ENCODE measurements at places on chromosomes 16 and 17.

GRCh38 chr16:1938910-1939309 lies 4.1 kb downstream of the MSRB1 start:
- peaks cover 24% of the 10 kb centered on the region for H3K4me1 ChIP-seq
- H3K27ac ChIP-seq: no peak overlapping the region
- H3K4me3 ChIP-seq: no peak overlapping the region
- H3K36me3 ChIP-seq: peaks cover 37% of the 10 kb centered on the region

GRCh38 chr16:65717846-65718245 lies 596.0 kb upstream of the CDH11 start:
- DNase-seq: no peak
- no peak overlapping the region for H3K27ac ChIP-seq
- no peaks in the 10 kb centered on the region for H3K4me1 ChIP-seq
- no peaks in the 10 kb centered on the region for H3K36me3 ChIP-seq
- H3K4me3 ChIP-seq: no peak overlapping the region

GRCh38 chr17:53525590-53525989 lies 297.1 kb upstream of the KIF2B start:
- no peaks in the 10 kb centered on the region for H3K36me3 ChIP-seq
- H3K4me3 ChIP-seq: no peak overlapping the region
- no peak overlapping the region for H3K27ac ChIP-seq

DNA sequence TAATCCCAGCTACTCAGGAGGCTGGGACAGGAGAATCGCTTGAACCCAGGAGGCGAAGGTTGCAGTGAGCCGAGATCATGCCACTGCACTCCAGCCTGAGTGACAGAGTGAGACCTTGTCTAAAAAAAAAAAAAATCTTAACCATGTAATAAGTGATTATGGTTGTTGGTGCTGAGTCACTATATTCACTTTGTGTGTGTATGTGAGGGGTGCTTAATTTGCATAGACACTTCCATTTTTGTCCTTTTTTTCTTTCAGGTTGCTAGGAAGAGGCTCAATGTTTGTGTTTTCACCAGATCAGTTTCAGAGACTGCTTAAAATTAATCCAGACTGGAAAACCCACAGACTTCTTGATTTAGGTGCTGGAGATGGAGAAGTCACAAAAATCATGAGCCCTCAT lies 18.2 kb downstream of the METTL9 start:
- no peaks in the 10 kb centered on the region for H3K27me3 ChIP-seq
- no peak for DNase-seq
- no peak overlapping the region for H3K27ac ChIP-seq
- peaks cover 20% of the 10 kb centered on the region for H3K36me3 ChIP-seq
- no peak overlapping the region for H3K4me3 ChIP-seq

DNA sequence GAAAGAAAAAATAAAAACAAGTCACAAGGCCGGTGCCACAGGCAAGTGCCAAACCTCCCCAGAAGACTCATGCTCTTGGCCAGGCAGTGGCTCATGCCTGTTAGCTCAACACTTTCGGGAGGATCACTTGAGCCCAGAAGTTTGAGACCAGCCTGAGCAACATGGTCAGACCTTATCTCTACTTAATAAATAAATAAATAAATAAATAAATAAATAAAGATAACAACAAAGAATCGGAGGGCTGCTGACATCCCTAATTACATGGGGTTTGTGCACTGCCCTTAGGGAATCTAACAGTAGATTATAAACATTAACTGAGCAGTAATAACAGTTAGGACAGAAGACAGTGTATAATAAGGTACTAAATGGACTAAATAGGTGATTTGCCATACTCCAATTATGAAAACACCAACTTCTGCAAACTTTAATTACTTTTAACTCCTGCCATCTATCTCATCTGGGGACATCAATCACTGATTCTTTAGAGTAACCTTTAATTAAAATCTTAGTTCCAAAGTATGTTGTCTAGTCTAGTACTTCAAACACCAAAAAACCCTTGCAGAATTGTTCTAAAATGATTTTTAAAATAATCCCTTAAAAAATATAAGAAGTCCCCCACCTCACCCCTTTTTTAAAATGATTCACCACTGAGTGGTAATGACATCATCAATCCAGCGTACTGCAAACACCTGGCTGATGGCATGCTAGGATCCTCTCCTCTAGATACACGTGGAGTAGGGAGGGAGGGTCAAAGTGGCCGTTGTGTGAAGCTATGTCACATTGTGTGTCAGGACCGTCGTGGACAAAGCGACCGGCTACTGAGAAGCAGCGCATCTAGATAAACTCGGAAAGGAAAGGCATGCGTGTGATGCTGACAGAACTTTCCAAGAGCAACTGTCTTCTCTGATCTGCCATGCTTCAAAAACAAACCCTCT lies 28.5 kb downstream of the CYTH1 start:
- no peak for DNase-seq
- H3K36me3 ChIP-seq: no peaks in the 10 kb centered on the region

DNA sequence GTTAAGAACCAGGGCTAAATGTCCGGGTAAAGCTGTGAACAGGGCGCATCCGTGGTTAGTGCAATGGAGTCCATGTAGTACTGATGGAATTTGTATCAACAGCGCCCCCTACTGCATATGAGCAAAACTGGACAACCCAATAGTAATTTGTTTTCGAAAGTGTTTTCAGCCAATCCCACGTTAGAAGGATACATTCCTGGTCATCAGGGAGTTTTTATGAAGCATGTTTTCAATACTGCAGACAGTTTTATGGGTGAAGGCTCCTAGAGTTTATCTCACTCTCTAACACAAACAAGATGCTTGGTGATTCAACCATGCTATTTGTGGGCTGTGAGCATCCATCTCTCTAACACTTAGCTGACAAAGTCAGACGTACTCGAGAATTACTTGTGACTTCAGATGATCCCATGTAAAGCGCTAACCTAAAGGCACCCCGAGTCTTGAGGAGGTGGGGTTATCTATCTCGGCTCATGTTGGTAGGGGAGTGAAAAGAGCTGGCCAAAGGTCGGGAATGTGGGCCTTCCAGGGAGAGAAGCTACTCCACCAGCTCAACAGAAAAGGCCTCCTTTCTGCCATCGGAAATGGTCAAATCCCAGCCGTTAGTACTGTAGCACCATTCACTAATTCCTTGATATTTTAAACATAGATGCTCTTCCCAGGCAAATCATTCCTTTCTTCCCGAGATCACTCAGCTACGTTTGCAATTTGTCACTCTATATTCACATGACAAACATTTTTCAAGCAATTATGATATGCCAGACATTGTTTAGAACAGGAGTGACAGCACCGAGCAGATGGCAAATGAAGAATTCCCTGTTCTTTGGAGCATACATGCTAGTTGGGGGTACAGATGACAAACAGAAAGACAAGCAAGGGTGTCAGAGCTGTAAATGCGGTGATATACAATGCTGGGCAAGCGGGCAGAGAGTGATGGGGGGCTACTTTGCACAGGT lies 46.9 kb upstream of the HNF1B start:
- no peak overlapping the region for H3K4me3 ChIP-seq
- H3K27me3 ChIP-seq: peaks cover 81% of the 10 kb centered on the region
- H3K36me3 ChIP-seq: no peaks in the 10 kb centered on the region
- no peak overlapping the region for H3K27ac ChIP-seq
- H3K4me1 ChIP-seq: no peaks in the 10 kb centered on the region
- no peak for DNase-seq

- no peaks in the 10 kb centered on the region for H3K27me3 ChIP-seq
- peaks cover 57% of the 10 kb centered on the region for H3K4me1 ChIP-seq
- H3K27ac ChIP-seq: no peak overlapping the region
- H3K4me3 ChIP-seq: no peak overlapping the region
- H3K36me3 ChIP-seq: peaks cover 71% of the 10 kb centered on the region
- DNase-seq: no peak
Observed at GRCh38 chr17:78399693-78400144, 21.3 kb downstream of the PGS1 start.

GRCh38 chr17:18318771-18319450 lies 3.8 kb downstream of the SMCR8 start:
- peaks cover 74% of the 10 kb centered on the region for H3K4me1 ChIP-seq
- H3K36me3 ChIP-seq: peaks cover 38% of the 10 kb centered on the region
- H3K27me3 ChIP-seq: no peaks in the 10 kb centered on the region

DNA sequence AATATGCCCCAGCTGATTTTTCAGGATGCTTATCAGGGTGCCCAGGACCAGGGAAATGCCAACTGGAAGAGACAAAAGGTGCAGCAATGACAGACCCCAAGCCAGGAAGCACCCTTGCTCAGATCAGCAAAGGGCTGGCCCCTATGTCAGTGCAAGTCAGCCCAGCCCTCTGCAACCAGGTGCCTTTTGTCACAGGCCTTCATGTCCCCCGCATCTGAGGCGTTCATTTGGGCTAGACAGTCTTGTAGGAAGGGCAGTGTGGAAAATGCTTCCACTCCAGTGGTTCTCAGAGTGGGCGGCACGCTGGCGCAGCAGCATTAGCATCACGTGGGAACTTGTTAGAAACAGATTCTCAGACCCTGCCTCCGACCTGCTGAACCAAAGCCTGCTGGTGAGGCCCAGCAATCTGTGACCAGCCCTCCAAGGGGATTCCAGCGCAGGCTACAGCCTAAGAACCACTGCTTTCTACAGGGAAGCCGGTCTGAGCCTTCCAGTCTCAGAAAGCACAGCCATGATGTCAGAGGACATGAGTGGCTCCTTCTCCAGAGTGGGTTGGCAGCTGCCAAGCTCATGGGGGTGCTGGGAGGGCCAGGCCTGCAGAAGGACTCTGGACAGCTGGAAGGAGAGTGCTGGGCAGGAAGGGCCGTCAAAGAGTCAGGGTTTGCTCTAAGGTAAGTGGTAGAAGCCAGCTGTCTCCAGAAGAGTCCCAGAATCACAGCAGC lies 13.1 kb downstream of the SLC47A2 start:
- DNase-seq: no peak
- H3K36me3 ChIP-seq: no peaks in the 10 kb centered on the region
- peak overlapping the region; percentile 73 for H3K27ac ChIP-seq

DNA sequence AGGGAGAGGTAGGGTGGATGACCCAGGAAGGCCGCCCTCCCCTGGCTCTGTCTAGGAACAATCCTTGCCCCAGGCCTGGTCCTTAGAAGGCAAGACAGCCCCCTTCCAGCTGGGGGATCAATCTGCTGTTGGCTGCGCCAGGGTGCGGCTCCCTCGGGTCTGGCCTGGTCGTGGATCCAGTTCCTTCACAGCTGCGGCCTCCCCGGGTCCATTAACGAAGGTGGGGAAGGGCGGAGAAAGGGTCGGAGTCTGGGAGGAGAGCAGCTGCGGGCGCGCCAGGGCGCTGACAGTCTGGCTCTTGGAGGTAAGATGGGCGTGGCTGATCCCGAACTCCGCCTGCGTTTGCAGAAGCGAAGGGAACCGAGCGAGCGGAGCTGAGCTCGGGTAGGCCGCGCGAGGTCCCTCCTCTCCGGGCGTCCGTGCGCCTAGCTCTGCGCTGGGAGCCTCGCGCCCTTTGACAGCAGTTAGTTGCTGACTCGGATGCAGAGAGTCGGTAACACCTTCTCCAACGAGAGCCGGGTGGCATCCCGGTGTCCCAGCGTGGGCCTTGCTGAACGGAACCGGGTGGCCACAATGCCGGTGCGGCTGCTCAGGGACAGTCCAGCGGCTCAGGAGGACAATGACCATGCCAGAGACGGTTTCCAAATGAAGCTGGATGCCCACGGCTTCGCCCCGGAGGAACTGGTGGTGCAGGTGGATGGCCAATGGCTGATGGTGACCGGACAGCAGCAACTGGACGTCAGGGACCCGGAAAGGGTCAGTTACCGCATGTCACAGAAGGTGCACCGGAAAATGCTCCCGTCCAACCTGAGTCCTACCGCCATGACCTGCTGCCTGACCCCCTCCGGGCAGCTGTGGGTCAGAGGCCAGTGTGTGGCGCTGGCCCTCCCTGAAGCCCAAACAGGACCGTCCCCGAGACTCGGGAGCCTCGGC lies at the start of gene HSPB9:
HSPB9 (plus strand) TSS at position 434 of the 933 bp plus-strand sequence; CDS start at position 481, 47 bp downstream.
- H3K27ac ChIP-seq: peak within 1 kb of the TSS; percentile 83
- no peaks in the 10 kb centered on the region for H3K27me3 ChIP-seq
- H3K36me3 ChIP-seq: peaks cover 46% of the 10 kb centered on the region
- H3K4me1 ChIP-seq: peaks cover 29% of the 10 kb centered on the region
- H3K4me3 ChIP-seq: peak within 1 kb of the TSS; percentile 89

DNA sequence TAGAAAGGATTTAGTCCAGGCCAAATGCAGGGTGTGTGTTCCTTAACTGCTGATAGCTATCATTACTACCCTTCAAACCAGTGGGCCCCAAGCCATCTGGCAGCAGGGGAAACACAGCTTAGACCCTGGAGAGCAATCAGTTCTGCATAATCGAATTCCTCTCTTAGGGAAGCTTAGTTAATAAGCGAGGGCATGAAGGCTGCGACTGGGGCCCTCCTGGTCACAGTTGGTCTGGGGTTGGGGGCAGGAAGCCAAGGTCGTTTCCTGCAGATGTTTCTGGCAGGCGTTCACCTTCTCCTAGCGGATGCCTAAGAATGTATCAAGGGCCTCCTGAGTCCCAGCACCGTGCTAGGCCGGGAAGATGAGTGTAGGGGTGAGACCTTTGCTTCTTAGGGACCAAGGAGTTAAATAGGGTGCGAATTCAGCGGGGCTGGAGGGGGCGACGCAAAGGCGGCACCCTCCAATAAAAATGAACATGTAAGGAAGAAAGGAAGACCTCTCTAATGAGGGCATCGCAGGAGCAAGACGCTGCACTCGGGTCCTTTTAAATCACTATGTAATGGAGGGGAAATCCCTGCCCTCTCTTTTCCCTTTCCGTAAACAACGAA lies 16.5 kb upstream of the EEF2K start:
- H3K27me3 ChIP-seq: no peaks in the 10 kb centered on the region
- peaks cover 43% of the 10 kb centered on the region for H3K4me1 ChIP-seq
- no peaks in the 10 kb centered on the region for H3K36me3 ChIP-seq
- peak overlapping the region; percentile 95 for H3K27ac ChIP-seq

DNA sequence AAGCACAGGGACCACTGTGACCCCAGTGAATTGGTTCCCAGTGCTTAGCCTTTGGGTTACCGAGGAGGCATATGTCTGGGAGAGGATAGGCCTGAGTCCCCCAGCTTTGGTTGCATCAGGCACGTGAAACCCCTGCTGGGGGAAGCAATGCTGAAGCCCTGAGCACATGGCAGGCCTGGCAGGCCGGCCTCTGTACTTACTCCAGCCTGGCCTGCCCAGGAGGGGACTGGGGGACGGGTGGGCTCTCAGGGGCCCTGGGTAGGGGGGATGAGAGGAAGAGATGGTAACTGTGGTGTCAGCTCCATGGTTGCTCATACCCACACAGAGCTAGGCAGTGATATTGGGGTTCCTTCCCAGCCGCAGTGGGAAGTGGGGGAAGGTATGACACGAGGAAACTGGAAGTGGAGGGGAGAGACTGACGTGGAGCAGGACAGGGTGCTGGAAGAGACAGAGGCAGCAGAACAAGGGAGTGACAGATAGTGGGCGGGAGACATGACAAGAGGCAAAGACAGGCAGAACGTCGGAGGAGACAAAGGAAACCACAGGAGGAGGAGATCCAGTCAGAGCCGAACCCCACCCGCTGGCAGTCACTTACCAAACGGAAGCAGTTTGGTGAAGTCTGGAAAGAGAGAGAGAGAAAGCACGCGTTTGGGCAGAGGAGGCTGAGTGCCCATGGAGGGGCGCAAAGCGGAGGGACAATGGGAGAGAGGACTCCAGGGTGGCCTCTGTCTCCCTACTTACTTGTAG lies 9.1 kb downstream of the TMEM208 start:
- H3K4me3 ChIP-seq: no peak overlapping the region
- H3K4me1 ChIP-seq: peaks cover 13% of the 10 kb centered on the region
- no peaks in the 10 kb centered on the region for H3K27me3 ChIP-seq
- no peak for DNase-seq
- H3K36me3 ChIP-seq: peaks cover 87% of the 10 kb centered on the region
